ENCODE measurements at places on chromosomes 3 and 15. TPM values are rescaled to one million over a fixed set of nuclear protein-coding genes. Genes with fewer than 3 reads are reported as not detected.

- no peak overlapping the region for H3K4me3 ChIP-seq
- H3K4me1 ChIP-seq = no peaks in the 10 kb centered on the region
- no peaks in the 10 kb centered on the region for H3K36me3 ChIP-seq
- no peaks in the 10 kb centered on the region for H3K27me3 ChIP-seq
- DNase-seq = no peak
Measured at GRCh38 chr3:152858170-152858800, 23.4 kb downstream of the P2RY1 start.

- no peak overlapping the region for H3K4me3 ChIP-seq
- no peak overlapping the region for H3K27ac ChIP-seq
- H3K27me3 ChIP-seq = no peaks in the 10 kb centered on the region
- DNase-seq = no peak
- H3K4me1 ChIP-seq = no peaks in the 10 kb centered on the region
Measured at GRCh38 chr3:54713031-54713430, 214.8 kb downstream of the LRTM1 start.

DNA sequence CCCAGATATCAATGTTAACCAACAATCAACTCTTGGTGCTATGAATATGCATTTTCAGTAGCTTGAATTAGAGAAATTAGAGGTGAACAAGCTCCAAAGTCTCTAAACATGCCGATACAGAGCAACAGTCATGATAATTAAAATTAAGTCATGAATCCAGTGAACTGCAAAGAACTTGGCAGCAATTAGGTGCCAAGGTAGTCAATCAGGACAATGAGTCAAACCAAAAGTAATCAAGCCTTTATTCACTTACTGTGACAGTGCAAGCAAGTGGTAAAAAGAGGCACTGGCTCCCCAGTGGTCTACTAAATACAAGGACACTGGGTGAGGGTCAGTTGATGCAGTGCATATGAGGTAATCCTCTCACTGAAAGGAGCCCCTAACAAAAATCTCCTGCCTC, 1.8 kb downstream of the ZNF770 start:
- H3K4me3 ChIP-seq = peak overlapping the region; percentile 4
- H3K27me3 ChIP-seq = no peaks in the 10 kb centered on the region
- peaks cover 5% of the 10 kb centered on the region for H3K4me1 ChIP-seq
- no peak overlapping the region for H3K27ac ChIP-seq
- no peak for DNase-seq
- H3K36me3 ChIP-seq = peaks cover 8% of the 10 kb centered on the region

GRCh38 chr3:195095704-195096036, 175.3 kb downstream of the XXYLT1 start:
- H3K27ac ChIP-seq = no peak overlapping the region
- no peaks in the 10 kb centered on the region for H3K36me3 ChIP-seq
- peaks cover 3% of the 10 kb centered on the region for H3K4me1 ChIP-seq

DNA sequence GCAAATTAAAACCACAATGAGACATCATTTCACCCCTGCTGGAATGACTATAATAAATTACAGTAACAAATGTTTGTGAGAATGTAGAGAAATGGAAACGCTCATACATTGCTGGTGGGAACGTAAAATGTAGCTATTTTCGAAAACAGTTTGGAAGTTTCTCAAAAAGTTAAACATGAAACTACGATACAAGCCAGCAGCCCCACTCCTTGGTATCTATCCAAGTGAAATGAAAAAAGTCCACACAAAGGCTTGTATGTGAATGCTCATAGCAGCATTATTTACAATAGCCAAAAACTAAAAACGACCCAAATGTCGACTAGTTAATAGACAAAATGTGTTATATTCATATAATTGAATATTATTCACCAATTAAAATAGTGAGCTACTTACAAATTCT, 22.9 kb upstream of the CFAP20DC start:
- no peaks in the 10 kb centered on the region for H3K27me3 ChIP-seq
- DNase-seq = no peak
- H3K4me3 ChIP-seq = no peak overlapping the region
- no peak overlapping the region for H3K27ac ChIP-seq

GRCh38 chr15:93716615-93717231, 514.6 kb upstream of the MCTP2 start:
- H3K4me1 ChIP-seq = no peaks in the 10 kb centered on the region
- no peaks in the 10 kb centered on the region for H3K27me3 ChIP-seq
- no peaks in the 10 kb centered on the region for H3K36me3 ChIP-seq
- H3K27ac ChIP-seq = no peak overlapping the region

DNA sequence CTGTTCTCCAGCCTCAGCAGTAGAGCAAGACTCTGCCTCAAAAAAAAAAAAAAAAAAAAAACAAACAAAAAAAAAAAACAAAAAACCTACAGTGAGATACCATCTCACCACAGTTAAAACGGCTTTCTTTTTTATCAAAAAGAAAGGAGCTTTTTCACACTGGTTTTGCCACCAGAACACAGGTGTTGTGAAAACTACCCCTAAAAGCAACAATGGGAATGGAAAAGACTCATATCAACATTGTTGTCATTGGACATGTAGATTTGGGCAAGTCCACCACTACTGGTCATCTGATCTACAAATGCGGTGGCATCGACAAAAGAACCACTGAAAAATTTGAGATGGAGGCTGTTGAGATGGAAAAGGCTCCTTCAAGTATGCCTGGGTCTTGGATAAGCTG, 24.8 kb upstream of the SLC25A38 start:
- H3K4me1 ChIP-seq = no peaks in the 10 kb centered on the region
- no peak overlapping the region for H3K27ac ChIP-seq
- H3K27me3 ChIP-seq = 0 out of 2 replicates have a peak, but pooled peaks cover 2% of the 10 kb centered on the region
- no peak for DNase-seq

GRCh38 chr3:11819146-11819689, 27.5 kb downstream of the TAMM41 start:
- H3K4me1 ChIP-seq = peaks cover 9% of the 10 kb centered on the region
- no peaks in the 10 kb centered on the region for H3K27me3 ChIP-seq
- no peak overlapping the region for H3K4me3 ChIP-seq
- H3K36me3 ChIP-seq = peaks cover 7% of the 10 kb centered on the region

GRCh38 chr15:71545923-71546322, 264.4 kb upstream of the NR2E3 start:
- no peaks in the 10 kb centered on the region for H3K27me3 ChIP-seq
- no peaks in the 10 kb centered on the region for H3K36me3 ChIP-seq
- DNase-seq = no peak

DNA sequence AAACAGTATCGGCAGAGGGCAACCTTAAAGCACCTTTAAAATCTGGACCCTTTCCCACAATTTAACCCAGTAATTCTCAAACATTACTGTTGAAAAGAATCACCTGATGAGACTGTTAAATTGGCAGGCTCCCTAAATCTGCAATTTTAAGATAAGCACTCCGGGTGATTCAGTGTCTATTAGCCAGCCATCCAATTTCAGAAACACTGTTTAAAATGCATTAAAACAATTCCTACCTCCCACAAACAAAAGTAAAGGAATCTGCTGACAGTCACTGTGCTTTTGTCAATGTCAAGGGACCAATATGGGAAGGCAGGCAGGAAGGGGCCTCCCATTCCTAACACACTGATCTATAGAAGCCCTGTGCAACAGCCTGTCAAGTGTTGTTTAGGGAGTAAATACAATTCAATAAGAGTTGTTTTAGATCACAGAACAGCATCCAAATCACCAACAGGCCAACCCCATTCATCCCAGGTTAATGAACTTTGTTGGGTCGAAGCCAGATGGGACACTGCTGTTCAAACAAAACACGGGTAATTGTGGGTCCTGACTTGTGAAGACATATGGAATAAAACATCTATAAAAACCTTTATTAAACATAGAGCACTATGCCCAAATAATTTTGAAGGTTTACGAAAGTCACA, 21.4 kb downstream of the SIAH2 start:
- H3K27ac ChIP-seq = no peak overlapping the region
- peaks cover 11% of the 10 kb centered on the region for H3K4me1 ChIP-seq

GRCh38 chr15:31352339-31352751, 25.7 kb downstream of the KLF13 start:
- H3K27ac ChIP-seq = no peak overlapping the region
- peaks cover 21% of the 10 kb centered on the region for H3K4me1 ChIP-seq
- no peaks in the 10 kb centered on the region for H3K27me3 ChIP-seq
- peak; percentile 4 for DNase-seq
- H3K4me3 ChIP-seq = no peak overlapping the region
- H3K36me3 ChIP-seq = no peaks in the 10 kb centered on the region

- DNase-seq = no peak
- H3K4me3 ChIP-seq = no peak overlapping the region
- H3K27me3 ChIP-seq = peaks cover 28% of the 10 kb centered on the region
- H3K4me1 ChIP-seq = peaks cover 6% of the 10 kb centered on the region
- H3K36me3 ChIP-seq = no peaks in the 10 kb centered on the region
- H3K27ac ChIP-seq = no peak overlapping the region
Measured at GRCh38 chr15:40355976-40356585, 1.9 kb upstream of the DISP2 start.

GRCh38 chr3:161072751-161073150, 32.4 kb downstream of the B3GALNT1 start:
- no peak for DNase-seq
- no peak overlapping the region for H3K27ac ChIP-seq
- H3K36me3 ChIP-seq = no peaks in the 10 kb centered on the region
- no peak overlapping the region for H3K4me3 ChIP-seq

DNA sequence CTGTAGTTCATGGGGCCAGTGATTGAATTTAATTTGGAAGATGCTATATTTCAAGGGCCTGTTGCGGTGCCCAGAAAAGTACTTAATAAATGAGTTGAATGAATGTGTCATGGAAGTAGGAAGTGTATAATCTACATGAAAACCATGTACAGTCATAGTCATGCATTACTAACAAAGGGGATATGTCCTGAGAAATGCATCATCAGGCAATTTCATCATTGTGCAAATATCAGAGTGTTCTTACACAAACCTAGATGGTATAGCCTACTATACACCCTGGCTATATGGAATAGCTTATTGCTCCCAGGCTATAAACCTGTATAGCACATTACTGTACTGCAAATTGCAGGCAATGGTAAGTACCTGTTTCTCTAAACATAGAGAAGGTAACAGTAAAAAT, 10.7 kb upstream of the MYO5C start:
- H3K27me3 ChIP-seq = no peaks in the 10 kb centered on the region
- H3K4me1 ChIP-seq = no peaks in the 10 kb centered on the region
- no peak overlapping the region for H3K4me3 ChIP-seq
- no peak overlapping the region for H3K27ac ChIP-seq
- peaks cover 1% of the 10 kb centered on the region for H3K36me3 ChIP-seq

DNA sequence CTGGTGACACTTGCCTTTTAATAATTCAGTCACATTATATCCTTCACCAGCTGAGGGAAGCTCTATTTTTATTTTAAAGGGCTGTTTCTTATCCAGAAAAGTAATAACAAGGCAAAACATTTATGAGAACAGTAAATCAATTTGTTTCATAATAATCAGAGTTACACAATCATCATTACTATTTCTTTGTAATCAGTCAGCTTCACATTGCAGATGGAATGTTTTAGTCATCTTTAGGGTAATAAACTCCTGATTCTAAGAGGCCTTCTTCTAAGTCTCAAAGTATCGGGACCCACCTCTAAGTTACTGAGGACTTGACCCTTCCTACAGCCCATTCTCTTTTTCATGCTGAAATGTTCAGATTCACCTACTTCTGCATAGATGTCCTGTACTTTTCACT, 298.3 kb upstream of the TGFBR2 start:
- H3K4me3 ChIP-seq = no peak overlapping the region
- H3K27me3 ChIP-seq = no peaks in the 10 kb centered on the region
- peaks cover 4% of the 10 kb centered on the region for H3K4me1 ChIP-seq
- DNase-seq = peak; percentile 50

DNA sequence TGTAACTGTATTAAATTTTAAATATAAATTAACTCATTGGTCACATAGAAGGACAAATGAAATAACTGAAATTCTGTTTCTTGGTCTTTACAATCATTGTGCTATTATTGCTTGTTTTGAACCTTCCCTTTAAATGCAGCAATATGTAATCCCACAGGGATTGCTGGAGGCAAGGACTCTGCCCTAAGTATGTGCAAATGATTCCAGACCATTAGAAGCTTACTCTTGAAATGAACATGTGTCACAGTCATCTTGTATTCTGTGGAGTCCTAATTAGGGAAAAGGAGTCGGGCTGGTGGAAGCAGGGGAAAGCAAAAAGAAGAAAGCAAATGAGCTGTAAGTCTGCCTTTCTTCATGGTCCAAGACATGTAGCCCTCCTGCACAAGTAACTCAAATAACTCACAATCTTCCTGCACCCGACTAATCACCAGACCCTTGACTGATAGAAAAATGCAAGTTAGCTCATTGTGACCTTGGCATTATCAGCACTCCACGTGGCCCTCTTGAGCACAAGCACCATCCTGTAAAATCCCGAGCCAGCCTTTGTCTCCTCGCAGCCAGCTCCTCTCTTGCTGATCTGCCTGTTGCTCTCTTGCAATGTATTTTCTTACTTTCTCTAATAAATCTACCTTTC, 2.3 kb upstream of the TMPRSS7 start:
- no peaks in the 10 kb centered on the region for H3K4me1 ChIP-seq
- H3K27me3 ChIP-seq = no peaks in the 10 kb centered on the region
- H3K27ac ChIP-seq = no peak overlapping the region
- H3K36me3 ChIP-seq = no peaks in the 10 kb centered on the region

DNA sequence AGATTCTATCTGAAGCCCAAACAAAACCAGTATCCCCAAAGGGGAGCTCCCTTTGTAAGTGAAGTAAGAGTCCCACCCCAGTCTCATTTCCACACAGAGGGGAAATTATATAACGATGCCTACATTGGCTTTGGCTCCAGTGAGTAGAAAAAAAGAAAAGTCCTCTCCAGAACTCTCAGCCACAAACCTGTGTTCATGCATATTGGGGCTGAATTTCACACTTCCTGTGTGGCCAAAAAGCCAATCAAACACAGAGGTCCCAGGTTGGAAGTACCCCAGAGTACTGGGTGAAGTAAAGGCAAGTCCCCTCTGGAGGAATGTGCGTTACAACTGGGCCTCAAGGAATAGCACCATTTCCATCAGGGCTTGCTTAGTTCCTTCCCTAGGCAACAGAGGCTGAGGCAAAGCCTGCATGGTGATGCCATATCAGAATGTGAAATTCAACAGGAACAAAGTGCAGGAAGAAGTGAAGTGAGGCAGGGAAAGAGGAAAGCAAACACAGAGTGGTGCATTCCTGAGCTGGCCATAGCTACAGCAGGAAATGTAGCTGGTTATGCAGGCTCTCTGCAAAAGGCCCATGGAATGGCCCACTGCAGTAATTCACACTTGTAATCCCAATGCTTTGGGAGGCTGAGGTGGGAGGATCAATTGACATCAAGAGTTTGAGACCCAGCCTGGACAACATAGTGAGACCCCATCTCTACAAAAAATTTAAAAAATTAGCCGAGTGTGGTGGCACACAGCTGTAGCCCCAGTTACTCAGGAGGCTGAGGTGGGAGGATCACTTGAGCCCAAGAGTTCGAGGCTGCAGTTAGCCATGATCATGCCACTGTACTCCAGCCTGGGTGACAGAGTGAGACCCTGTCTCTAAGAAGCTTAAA, 16.6 kb upstream of the CX3CR1 start:
- no peak for DNase-seq
- H3K27me3 ChIP-seq = peaks cover 2% of the 10 kb centered on the region
- H3K36me3 ChIP-seq = no peaks in the 10 kb centered on the region
- no peak overlapping the region for H3K27ac ChIP-seq
- no peaks in the 10 kb centered on the region for H3K4me1 ChIP-seq

The CHST13 gene
- total RNA-seq = not detected

The NCBP2 gene
- total RNA-seq = 71.4 TPM

The CLDN11 gene
- total RNA-seq = 245 TPM

The DNASE1L3 gene
- total RNA-seq = not detected

The ZBED2 gene
- total RNA-seq = 0.72 TPM

The CFAP100 gene
- total RNA-seq = not detected

The IP6K2 gene
- 76.9 TPM for total RNA-seq

The TBC1D2B gene
- total RNA-seq = 17.8 TPM

The SI gene
- total RNA-seq = not detected

The SATB1 gene
- total RNA-seq = 5.3 TPM

Measured in IMR-90 (cell line).